ENCODE measurements at places on chromosomes 3 and 15. TPM values are rescaled to one million over a fixed set of nuclear protein-coding genes. Genes with fewer than 3 reads are reported as not detected.

- DNase-seq = no peak
Observed at GRCh38 chr3:10697918-10698317, 118.1 kb upstream of the SLC6A11 start.

The PEX5L gene
- not detected for total RNA-seq

- no peak for DNase-seq
Observed at GRCh38 chr3:139729300-139729699, 51.5 kb upstream of the NMNAT3 start.

GRCh38 chr15:36911322-36911944, 188.9 kb downstream of the MEIS2 start:
- peak; percentile 13 for DNase-seq

- no peak for DNase-seq
Observed at GRCh38 chr3:59443618-59444293, 393.9 kb upstream of the CFAP20DC start.

GRCh38 chr3:179760944-179761343, 108.1 kb downstream of the USP13 start:
- peak; percentile 32 for DNase-seq

The LAMB2 gene
- 374 TPM for total RNA-seq

GRCh38 chr3:119227070-119227850, 13.4 kb downstream of the B4GALT4 start:
- DNase-seq = no peak

GRCh38 chr15:90388462-90389380, 679 bp downstream of the IQGAP1 start:
- DNase-seq = peak; percentile 48

DNA sequence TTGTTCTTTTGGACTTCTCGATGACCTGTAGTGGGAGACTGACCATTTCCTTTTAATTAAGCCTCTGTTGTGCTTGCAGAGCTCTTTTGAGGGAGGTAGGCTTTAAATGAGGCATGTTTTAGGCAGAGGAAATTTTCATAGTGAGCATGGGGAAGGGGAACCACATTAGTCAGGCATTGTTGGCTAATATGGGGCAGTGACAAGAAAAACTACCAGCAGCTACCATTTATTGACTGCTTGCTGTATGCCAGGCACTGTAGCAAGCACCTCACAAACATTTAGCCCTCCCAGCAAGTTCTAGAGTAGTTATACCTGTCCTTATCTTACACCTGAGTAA, 10.9 kb downstream of the ATG7 start:
- DNase-seq = no peak

DNA sequence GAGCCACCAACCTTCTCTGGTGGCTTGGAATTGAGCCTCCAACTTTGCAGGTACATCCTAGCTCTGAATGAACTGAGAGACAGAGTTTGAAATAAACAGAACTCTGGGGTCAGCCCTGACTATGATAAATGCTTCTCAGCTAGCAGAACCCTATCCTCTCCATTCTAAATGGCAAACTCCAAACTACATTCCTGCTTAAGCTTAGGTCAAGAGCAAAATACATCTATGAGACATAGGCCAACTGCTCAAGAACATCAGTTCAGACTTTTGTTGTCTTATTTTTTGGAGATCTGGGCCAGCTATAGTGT, 1.5 kb upstream of the SH3BP5 start:
- no peak for DNase-seq

The PLSCR5 gene
- not detected for total RNA-seq
